Colonic mucosa (tissue), 4 donors: ENCODE measurements at places on chromosomes 4 and X. TPM values are rescaled to one million over a fixed set of nuclear protein-coding genes. Genes with fewer than 3 reads are reported as not detected.

The DDIT4L gene
- total RNA-seq: not detected

The SOWAHB gene
- 20.8 TPM for total RNA-seq

- no peaks in the 10 kb centered on the region for H3K36me3 ChIP-seq
- H3K27me3 ChIP-seq: no peaks in the 10 kb centered on the region
- H3K4me1 ChIP-seq: no peaks in the 10 kb centered on the region
These were observed 78.7 kb downstream of the WDFY3 start for GRCh38 chr4:84887824-84888223.

DNA sequence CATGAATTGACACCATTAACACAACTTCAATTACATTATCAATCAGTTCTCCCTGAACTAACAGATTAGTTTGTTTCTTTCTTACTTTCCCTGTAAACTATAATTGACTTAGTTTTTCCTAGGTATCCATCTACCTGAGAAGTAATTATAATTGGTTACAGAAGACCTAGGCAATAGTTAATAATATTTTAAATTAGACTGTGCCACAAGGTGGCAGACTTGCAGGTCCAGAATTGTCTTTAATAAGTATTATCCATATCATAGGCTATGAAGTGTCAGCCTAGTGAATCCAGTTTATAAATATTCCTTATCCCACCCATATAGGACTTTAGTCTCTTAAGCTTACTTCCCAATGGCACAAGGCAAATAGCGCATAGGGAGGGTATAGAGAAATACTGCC lies 48.9 kb upstream of the FAM47B start:
- no peak overlapping the region for H3K27ac ChIP-seq
- H3K27me3 ChIP-seq: no peaks in the 10 kb centered on the region
- no peaks in the 10 kb centered on the region for H3K36me3 ChIP-seq
- no peak for DNase-seq

DNA sequence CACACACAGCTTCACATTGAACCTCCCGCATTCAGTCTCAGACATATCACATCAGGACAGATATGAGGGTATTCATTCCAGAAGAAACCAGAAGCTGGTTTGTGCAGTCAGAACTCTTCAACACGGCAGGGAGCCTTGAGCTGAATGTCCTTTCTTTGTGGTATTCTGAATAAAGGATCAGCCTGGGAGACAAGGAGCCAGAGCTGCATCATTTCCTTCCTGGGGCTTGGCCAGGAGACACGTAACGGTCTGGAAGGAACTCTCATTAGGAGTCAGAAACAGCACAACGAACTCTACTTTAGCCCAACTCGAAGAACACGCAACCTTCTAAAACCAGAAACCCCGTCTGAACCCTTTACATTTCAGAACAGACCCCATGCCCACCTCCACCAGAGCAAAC lies 46.4 kb downstream of the KDR start:
- H3K4me1 ChIP-seq: no peaks in the 10 kb centered on the region
- no peak overlapping the region for H3K4me3 ChIP-seq
- no peak overlapping the region for H3K27ac ChIP-seq
- H3K36me3 ChIP-seq: no peaks in the 10 kb centered on the region
- H3K27me3 ChIP-seq: no peaks in the 10 kb centered on the region
- no peak for DNase-seq
